ENCODE measurements at places on chromosomes 11 and 22.

DNA sequence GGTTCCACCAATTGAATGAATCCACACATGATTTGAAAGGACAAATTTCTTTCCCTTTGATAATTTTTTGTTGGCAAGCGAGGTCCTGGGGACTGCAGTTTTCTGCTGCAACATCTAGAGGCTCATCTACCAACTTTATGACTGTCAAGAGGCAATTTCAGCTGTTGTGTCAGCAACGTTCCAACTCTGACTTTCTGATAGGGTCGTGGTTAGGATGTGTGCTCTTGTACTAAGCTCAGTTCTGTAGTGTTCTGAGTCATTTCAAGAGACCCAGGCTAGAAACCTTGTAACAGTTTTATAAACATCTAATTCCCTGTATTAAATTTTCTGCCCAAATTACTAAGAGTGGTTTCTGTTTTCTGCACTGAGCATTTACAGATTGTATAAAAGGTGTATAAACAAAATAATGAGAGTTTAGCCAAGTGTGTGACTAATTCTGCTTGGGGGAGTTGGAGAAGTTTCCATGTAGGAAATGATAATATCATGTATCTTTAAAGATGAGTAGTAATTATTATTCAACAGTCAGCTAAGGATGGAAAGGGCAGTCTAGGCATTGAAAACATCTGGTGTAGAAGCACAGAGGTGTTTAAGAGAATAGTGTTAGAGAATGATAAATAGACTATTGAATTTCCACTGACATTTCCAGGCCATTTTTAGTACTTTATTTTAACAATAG, 72.2 kb downstream of the RBMXL2 start:
- no peak for DNase-seq

DNA sequence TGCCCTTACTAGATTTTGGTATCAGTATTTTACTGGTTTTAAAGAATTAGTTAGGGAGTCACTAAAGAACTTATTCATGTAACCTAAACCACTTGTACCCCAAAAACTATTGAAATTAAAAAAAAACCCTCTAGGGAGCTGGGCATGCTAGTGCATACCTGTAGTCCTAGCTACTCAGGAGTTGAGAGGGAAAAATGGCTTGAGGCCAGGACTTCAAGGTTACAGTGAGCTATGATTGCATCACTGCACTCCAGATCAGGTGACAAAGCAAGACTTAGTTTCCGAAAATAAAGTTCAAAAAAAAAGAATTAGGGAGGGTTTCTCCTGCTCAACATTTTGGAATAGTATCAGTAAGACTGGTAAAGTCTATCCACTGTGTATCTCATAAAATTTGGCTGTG, 364.4 kb upstream of the LUZP2 start:
- DNase-seq = no peak

DNA sequence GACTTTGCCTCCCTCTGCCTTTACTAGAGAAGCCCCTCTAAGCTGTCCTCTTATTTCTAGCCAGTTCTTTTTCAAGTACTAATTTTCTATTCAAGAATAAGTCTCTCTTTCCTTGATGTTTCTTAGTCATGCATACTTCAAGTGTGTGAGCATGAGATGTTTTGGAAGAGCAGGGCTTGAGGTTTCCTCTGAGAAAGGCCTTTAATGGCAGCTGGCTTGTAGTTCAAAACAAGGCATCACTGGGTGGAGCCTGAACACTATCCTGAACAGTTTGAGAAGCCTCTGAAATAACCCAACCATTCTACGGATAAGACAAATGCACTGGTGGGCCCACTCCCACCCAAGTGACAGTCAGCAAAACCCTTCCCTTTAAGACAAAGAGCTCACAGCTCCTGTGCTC, 37.6 kb downstream of the CLDN25 start:
- no peak for DNase-seq

DNA sequence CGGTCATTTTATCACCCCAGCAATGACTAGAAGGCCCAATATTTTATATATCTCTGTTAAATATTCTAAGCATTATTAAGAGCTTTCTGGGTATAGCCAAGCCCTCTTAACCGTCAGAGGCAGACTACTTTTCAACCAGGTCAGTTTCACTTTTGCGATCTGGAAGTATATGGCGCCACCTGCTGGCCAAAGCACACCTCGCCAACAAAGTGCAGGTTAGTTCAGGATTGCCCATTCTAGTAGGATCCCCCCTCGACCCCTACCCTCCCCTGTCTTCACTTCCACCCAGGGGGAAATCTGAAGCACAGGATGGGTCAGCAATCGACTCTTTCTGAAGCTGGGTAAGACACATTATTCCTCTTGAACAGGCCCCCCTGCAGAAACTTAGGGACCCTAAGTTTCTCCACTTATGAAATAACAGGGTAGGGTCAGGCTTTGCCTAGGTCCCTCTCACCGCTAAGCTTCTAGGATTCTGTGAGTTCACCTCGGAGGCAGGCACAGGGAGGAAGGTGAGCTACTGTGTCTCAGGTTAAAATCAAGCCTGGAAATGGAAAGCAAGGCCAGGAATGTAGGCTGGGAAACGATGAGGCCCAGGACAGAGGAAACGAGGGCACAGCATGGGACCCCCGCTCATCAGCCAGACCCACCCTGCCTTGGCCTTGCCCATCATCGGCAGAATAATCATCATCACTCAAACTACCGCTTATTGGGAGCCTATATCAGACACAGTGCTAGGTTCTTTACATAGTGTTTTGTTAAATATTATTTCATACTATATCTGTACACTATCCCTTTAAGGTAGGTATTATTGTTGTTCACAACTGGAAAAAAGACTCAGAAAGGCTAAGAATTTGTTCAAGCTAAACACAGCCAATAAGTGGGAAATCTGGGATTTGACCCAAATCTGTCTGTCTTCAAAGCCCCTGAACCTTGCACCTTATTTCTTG, 35.6 kb downstream of the KCNJ1 start:
- DNase-seq = peak; percentile 77

DNA sequence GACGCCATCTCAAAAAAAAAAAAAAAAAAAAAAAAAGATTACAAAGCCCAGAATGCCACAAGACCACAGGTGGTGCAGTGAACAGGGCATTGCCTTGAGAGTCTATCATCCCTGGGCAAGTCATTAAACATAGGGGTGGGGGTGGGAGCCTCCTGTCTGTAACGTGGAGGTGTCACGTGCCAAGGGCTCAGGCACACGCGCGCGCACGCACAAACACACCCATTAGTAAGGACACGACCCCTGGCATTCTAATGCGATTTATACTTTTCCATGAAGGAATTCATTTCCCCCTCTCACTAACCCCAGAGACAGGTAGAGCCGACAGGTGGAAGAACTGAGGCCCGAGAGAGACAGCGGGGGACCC, 5.8 kb upstream of the GCAT start:
- no peak for DNase-seq

GRCh38 chr11:34566208-34566551, 52.6 kb upstream of the ELF5 start:
- no peak for DNase-seq

DNA sequence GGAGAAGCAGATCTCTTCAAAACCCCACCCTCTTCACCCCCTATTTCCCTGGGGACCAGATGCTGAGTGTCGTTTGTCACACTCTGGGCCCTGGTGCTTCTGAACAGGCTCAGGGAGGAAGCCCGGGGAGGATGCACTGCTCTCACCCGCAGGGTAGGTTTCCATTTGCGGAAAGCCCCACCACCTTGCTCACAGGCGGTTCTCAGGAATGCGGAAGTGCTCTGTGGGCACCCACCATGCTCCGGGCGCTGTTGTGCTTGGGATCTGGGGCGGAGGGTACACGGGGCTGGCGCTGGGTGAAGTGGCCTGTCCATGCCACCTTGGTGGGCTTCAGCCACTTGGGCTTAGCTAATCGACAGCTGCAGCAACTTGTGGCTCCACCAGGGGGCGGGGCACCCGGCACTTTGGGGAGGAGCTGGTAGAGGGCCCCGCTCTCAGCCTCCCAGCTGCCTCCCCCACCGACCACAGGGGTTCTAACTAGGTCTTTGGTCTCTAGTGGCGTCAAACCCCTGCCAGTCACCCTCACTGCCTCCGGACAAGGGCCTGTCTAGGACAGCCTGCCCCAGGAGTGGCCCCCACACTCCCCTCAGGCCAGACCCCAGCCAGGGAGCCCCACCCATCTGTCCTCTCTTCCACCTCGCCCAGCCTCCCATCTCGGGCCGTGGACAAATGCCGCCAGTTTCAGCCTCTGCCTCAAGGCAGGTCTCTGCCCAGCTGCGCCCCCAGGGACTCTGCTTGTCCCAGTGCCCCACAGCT, 7.4 kb downstream of the NDUFV1 start:
- DNase-seq = peak; percentile 97

DNA sequence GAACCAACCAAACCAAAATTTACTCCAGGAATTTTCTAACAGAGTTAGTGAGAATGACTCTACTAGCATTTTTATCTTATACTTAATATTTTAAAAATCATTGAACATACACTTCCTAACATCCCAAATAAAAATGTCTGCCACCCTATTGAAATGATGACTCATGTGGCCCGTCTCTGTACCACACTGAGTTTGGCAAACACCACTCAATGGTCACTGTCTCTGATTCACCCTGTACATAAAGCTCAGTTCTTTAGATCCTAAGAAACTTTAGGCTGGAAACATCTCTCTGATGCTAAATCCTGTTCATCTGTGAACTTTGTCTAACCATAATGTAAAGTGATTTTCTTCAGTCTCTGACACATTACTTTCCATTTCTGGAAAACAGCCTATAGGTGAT, 182.0 kb downstream of the CWF19L2 start:
- DNase-seq = no peak

DNA sequence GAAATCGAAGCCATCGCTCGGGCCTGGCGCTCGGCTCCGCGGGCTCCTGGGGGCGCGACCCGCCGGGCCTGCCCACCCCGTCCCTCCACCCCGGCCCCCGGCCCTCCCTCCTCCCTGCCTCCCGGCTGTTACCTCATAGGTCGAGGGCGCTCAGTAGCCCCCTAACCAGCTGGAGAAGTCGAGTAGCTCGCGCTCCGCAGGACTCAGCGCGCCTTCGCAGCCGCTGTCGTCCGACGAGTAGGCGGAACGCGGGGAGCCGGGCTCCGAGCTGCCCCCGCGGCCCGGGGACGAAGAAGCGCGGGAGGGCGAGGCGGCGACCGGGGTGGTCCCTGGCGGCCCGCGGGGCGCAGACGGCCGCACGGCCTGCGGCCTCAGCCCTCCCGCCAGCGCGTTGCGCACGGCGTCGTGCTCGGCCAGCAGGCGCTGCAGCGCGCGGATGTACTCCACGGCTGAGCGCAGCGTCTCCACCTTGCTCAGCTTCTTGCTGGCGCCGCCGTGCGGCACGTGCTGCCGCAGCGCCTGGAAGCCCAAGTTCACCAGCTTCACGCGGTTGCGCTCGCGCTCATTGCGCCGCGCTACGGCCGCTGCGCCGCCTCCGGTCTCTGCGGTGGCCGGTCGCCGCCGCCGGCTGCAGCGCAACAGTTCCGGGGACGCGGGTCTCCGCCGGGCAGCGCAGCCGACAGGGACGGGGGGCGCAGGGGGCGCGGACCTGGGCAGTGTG, 627 bp downstream of the ASCL2 start:
- peak; percentile 33 for DNase-seq

- DNase-seq = peak; percentile 3
These were observed 13.6 kb downstream of the ADM start for GRCh38 chr11:10318527-10318802.

GRCh38 chr11:129694966-129695365, 120.7 kb upstream of the TMEM45B start:
- DNase-seq = no peak

DNA sequence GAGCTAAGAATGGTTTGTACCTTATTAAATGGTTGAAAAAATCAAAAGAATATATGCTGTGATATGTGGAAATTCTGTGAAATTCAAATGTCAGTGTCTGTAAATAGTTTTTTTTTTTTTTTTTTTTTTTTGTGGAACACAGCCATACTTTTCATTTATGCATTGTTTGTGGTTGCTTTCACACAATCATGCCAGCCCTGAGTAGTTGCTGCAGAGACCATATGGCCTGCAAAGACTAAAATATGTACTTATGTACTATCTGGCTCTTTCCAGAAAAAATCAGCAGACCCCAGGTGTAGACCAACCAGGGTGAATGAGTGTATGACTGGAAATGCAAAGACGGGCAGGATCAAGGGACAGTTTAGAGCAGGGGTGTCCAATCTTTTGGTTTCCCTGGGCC, 98.3 kb downstream of the PTPRJ start:
- DNase-seq = no peak

DNA sequence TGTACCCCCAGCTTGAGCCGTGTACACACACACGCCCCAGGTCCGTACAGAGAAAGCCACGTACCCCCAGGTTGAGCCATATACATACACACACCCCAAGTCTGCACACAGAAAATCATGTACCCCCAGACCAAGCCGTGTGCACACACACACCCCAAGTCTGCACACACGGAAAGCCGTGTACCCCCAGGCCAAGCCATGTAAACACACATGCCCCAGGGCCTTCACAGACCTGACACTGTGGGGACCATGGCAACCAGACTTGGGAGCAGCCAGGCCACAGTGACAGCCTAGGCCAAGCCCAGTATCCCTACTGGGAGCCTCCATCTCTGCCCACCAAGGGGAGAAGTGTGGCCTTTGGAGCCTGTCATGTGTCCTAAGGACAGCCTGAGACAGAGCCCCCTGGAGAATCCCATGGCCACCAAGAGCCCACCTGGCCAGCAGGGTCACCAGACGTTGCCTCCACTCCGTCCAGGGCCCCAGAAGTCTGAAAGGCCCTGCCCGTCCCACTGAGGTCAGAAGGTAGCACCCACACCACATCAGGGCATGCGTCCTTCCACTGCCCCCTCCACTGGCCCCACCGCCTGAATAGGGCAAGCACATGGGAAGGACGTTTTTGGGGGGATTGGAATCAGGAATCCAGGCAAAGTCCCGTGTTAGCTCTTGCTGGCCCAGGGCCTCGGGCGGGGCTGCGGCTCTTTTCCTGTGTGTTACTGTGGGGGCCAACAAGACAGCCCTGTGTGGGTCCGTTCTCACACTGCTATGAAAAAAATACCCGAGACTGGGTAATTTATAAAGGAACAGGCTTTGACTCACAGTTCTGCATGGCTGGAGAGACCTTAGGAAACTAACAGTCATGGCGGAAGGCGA, 636.7 kb downstream of the TBC1D22A start:
- no peak for DNase-seq

GRCh38 chr11:75114465-75114864, 17.8 kb upstream of the OR2AT4 start:
- DNase-seq = no peak

GRCh38 chr22:45538281-45538680, 35.6 kb downstream of the FBLN1 start:
- no peak for DNase-seq

DNA sequence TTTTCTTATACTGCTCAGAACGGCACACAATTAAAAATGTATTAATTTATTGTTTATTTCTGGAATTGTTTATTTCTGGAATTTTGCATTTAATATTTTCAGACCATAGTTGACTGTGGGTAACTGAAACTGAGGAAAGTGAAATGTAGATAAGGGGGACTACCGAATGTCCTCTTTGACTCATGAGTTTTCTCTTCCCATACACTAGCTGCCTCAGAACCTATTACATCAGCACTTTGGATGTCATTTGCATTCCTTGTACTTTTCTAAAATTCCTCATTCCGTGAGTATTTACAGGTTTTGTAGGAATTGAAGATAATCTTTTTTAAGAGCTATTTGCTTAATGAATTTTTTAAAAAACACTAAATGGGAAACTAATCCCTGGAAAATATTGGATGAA, 29.8 kb downstream of the ZC3H12C start:
- no peak for DNase-seq

All from naive B cell (primary cell).